SW480 (cell line): ENCODE measurements at places on chromosomes 5 and 9.

- DNase-seq = no peak
Measured at GRCh38 chr9:113350937-113351336, 1.6 kb downstream of the BSPRY start.

DNA sequence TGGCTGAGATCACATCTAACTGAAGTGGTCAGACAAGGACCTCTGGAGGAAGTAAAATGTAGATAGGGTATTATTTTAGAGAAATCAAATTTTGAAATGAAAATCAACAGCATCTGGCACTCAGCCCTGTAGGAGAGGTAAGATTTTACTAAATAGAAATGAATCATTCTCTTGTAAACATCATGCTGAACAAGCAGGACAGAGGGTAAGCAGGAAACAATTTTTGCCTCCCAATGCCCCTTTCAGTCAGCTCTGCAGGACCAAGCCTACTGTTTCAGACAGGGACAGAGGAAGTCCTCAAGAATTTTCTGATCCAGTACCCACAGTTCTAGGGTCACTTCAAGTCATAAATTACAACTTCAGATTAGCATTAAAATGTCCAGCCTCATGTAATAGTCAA lies 190.1 kb downstream of the ESM1 start:
- DNase-seq = no peak

GRCh38 chr9:133526721-133527321 lies 2.1 kb upstream of the MYMK start:
- no peak for DNase-seq

GRCh38 chr9:101578378-101578777 lies 16.4 kb downstream of the PPP3R2 start:
- DNase-seq = no peak

DNA sequence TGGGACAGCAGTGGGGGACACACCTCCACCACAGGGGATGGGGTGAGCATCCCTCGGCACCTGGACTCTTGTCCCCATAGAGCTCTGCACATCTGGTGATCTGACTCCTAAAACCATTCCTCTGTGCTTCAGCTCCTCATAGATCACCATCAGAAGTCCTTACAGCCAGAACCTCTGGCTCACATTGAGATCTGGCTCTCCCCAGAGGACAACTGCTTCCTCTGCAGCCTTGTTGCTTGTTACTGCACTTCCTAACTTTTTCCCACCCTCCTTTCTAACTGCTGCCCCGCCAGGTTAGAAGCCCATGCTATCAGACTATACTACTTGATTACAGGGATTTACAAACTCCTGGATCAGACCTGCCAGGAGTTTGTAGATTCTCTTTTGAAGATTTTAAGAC lies 64.5 kb downstream of the ARSB start:
- DNase-seq = peak; percentile 6

GRCh38 chr5:36385495-36385894 lies 83.8 kb upstream of the RANBP3L start:
- DNase-seq = no peak

GRCh38 chr5:59322894-59323293 lies 570.6 kb downstream of the PDE4D start:
- DNase-seq = no peak

- DNase-seq = no peak
Measured at GRCh38 chr9:70539001-70539400, 124.5 kb upstream of the KLF9 start.

DNA sequence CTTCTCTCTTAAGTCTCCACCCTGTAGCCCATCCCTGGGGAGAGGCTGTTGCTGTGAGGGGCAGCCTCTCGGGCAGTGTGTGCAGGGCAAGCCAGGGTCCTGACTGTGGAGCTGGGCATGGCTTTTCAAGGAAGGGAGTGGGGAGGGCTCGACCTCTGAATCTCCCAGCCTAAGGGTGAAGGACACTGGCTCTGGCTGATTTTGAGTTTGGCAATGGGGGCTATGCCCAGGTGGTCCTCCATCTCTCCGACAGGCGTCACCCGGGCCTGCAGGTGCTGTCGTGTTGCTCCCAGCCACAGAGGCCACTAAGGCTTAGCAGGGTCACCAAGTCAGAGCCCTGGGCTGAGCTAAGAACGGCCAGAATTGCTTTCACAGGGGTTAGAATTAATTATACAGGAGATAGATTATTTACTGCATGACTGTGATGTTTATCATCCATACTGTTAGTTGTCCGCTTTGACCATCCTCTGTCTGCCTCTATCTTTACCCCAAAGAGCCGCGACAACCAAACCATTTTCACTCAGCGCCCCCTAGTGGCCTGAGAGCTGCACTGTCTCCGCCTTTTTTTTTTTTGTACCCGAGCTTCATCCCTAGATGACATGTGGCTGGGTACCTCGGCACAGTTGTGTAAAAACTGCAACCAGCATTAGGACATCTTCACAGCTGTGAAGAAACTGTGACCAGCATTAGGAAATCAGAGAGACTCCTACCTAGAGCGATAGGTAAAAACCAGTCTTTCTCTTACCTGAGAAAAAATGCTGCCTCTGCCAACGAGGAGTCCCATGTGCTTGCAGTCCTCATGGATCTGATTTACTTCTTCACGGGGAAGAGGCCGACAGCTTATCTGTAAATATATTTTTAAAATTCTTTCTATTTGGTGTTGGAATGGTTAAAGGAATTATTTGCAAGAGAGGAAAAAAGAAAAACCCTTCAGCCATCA lies 44.5 kb downstream of the AGXT2 start:
- DNase-seq = peak; percentile 34

DNA sequence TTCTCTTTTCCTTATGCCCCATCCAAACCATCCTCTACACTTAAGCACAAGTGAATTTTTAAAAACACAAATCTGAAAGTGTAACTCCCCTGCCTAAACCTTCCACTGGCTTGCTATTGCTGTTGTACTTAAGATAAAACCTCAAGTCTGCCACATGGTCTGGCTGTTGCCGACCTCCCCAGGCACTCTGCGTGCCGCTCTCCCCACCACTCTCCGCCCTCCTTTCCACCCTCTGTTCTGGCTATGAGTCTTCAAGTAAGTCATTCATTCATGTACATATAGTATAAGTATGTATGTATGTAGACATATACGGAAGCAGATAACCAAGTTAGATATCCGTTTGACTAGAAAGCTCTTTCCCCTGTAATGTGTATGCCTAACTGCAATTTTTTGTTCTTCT lies 94.7 kb upstream of the ANKRD55 start:
- DNase-seq = peak; percentile 45

- DNase-seq = peak; percentile 53
Measured at GRCh38 chr9:89154651-89155336, 23.8 kb downstream of the SHC3 start.

GRCh38 chr5:24388448-24388847 lies 256.3 kb downstream of the CDH10 start:
- DNase-seq = no peak

DNA sequence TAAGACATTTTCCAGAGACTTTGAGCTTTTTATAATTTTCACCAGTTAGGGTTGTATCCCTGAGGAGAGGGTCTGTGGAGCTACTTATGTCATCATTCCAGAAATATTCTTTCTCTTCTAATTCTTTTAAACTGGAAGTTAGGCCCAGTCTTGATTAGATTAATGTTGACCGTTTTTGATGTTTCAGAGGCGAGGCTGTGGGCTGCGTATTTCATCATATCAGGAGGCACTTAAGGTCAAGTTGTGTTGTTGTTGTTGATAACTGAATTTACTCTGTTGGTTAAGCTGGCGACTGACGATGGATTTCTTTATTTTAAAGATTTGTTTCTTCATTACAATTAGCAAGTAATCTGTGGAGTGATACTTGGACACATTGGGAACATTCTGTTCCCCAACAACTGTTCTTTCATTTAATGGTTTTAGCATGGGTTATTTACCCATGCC lies 20.1 kb downstream of the IPO11 start:
- DNase-seq = no peak

DNA sequence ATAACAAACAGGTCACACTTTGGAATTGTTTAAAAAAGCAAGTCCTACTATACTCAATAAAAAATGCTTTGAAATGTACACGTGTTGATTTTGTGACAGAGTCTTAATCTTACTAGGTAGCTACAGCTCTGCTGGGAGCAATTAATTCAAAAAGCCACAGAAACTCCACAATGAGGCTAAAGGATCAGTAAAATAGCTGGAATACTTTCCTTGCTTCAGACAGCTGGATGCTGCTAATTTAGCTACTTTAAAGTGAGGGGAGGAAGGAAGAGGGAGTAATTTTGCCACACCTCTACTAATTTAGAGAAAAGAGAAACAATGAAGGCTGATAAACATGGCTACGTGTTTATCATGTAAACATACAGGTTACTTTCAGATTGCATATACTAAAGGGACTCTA lies 927.6 kb upstream of the DMAC1 start:
- DNase-seq = no peak

- no peak for DNase-seq
Measured at GRCh38 chr5:181186022-181186421, 19.0 kb downstream of the TRIM7 start.

- no peak for DNase-seq
Measured at GRCh38 chr5:128522336-128522735, 15.7 kb downstream of the FBN2 start.

- DNase-seq = no peak
Measured at GRCh38 chr9:86613943-86614342, 259.7 kb upstream of the TUT7 start.

DNA sequence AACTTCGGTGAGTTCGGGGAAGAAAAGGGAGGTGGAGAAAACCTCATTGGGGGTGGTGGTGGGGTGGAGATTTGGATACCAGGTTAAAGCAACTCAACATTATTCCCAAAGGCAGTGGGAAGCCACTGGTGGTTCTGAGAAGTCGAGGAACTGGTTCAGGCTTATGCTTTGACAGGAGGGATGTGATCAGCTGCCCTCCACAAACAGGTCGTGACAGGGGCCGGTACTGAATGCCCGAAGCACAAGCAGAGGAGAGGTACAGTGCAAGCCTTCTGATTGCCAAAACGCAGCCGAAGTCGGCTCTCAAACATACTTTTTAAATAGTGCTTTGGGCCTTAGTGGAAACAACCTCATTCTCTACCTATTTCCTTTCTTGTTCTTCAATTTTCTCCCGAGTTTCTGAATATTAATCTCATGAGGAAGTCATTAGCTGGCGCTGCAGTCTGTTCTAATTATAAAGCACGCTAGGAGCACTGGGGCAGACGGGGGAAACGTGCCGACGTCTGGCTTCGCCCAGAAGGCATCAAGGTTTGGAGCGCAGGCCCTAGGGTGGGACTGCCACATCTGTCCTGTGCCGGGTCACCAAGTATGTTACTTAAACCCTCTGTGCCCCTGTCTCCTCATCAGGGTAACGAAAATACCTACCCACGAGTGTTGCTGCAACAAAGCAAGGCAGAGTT lies 27.3 kb downstream of the SHB start:
- DNase-seq = no peak

- DNase-seq = no peak
Measured at GRCh38 chr9:15308511-15308910, 1.5 kb upstream of the TTC39B start.

- peak; percentile 60 for DNase-seq
Measured at GRCh38 chr5:141783005-141783946, 94.9 kb downstream of the PCDH1 start.

DNA sequence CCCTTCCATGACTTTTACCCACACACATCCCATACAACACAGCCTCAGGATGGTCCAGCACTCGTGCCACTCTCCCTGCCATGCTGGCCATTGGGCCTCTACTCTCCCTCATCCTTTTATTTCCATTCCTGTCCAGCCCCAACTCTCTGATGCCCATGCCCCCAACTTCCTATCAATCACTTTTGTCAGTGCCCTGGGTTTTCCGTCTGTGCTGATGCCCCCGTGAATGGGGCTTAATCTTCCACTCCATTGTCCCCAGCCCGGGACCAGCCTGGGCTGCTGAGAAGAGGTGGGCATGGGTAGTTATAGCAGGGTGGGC lies 12.6 kb upstream of the ACSL6 start:
- DNase-seq = no peak

DNA sequence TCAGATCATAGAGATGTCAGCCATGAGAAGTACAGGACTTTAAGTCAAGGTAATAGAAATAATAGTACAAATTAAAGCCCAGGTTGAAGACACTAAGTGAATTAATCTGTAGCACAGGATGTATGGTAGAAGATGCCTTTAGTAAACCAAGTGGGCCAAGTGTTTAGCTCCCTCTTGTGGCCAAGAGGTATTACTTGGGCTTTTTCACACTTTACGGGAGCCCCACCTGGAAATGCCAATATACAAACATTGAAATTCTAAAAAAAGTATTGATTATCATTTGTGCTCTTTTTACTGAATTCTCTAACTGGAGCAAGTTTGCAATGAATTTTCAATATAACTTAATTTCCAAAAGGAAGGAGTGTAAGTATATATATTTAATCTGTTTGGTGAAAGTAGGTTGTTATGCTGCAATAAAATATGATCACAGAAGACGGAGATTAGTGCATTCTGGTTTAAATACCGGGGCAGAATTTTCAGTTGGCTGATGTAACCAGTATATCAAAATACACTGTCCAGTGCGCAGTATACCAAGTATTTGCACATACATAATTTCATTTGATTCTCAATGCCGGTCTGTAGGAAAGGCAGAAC lies 84.7 kb downstream of the PARP8 start:
- peak; percentile 56 for DNase-seq

GRCh38 chr5:31754358-31754704 lies 115.4 kb downstream of the PDZD2 start:
- no peak for DNase-seq

- DNase-seq = no peak
Measured at GRCh38 chr5:168357876-168358275, 66.4 kb downstream of the WWC1 start.

GRCh38 chr5:26674846-26675245 lies 363.5 kb downstream of the CDH9 start:
- DNase-seq = no peak

DNA sequence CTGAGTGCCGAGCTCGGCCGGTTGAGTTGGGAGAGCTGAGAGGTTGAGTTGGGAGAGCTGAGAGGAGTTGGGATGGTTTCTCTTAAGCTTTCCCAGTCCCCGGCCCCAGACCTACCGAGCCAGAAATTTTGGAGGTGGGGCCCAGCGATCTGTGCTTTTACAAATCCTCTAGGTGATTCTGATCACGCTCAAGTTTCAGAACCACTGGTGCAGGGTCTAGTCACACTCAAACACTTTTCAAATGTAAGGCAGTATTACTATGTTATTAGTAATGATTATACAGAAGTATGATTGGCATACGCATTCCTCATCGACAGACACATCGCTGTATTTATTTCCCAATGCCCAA lies 256 bp upstream of the CLINT1 start:
- no peak for DNase-seq

DNA sequence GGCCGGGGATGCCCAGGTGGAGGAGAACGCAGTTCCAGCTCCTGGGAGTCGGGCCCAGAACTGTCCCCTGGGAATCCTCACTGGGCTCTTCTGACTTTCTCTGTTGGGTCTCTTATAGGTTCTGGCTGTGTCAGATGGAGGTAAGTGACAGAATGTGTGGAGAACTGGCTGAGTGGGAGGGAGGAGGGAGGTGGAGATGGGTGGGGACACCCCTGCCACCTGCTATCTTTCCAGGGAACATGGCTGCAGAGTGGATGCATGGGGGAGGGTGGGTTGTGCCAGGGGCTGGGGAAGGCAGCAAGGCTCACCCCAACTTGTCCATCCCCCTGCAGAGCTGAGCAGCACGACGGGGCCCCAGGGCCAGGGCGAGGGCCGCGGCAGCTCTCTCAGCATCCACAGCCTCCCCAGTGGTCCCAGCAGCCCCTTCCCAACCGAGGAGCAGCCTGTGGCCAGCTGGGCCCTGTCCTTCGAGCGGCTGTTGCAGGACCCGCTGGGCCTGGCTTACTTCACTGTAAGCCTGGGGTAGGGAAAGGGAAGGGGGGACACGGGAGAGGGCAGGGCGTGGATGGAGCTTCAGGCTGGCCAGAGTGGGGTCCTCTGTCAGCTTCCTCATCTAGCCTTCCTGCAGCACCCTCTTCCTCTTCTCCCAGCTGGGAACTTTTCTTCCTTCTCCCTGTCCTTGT lies 8.3 kb downstream of the RGS14 start:
- DNase-seq = no peak

- DNase-seq = peak; percentile 92
Measured at GRCh38 chr5:176547802-176548201, 1.3 kb upstream of the CDHR2 start.
